Cardiac fibroblast (primary cell): ENCODE measurements at places on chromosomes 12 and 14.

DNA sequence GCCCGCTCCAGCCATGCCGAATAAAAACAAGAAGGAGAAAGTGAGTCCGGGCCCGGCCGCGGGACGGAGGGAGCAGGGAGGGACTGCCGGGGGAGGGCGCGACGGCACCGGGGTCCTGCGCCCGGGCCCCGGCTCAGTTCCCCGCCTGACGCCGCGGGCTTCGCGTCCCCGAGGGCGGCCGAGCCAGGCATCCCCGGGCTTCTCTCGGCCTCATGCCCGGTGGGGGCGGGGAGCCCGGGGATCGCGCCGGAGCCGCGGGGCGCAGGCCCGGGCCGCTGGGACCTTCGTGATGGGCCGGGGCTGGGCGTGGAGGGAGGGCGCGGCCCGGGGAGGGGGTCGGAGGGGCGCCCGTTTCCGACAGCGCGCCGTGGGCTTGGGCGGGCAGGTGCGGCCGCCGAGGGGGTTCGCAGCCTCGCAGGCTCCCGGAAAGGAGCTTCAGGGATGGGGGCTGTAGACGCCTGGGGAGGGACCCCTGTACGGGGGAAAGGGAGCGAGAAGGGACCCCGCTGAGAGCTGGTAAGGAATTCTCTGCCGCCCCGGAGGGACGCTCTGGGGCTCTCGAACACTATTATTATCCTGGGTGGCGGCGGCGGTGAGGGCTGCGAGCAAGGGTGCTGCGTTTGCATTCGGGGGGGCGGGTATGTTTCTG, 496 bp downstream of the PPP2R5C start:
- no peak for DNase-seq

DNA sequence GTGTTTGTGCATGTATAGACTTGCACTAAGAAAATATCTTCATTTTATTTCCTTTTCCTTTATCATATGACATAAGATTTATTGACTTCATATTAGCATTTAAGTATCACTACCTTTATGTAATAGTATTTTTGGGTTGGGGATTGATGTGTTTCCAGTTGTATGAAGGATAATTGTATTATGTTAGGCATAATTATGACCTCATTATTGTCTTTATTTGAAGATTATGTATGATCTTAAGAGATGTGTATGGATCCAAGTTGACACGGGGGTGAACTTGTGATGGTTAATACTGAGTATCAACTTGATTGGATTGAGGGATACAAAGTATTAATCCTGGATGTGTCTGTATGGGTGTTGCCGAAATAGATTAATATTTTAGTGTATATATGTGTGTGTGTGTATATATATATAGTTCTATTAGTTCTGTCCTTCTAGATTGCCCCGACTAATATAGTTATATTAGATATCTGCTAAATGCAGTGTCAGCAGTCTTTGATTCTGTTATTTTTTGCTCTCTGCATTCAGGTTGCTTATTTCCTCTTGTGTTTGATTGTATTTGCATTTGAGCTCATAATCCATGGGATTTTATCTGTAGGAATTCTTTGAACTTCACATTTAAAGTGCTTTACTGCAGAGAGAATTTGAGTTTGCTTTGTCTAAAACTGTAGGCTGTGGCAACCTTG, 211.0 kb downstream of the TMEM117 start:
- DNase-seq: no peak

GRCh38 chr14:79298373-79298772, 912.9 kb downstream of the DIO2 start:
- DNase-seq: no peak

DNA sequence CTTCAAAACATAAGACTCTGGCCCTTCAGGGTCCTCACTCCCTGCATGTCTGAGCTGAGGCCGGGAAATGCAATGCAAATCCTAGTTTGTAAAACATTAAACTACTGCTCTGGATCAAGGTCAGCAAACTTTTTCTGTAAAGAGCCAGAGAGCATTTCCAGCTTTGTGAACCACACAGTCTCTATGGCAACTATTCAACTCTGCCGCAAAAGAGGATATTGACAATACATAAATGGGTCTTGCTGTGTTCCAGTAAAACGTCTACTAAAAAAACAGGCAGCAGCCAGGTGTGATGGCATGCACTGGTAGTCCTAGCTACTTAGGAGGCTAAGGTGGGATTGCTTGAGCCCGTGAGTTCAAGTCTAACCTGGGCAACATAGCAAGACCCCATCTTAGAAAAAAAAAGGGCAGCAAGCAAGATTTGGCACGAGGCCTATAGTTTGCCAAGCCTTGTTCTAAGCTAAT, 22.3 kb downstream of the DDX24 start:
- no peak for DNase-seq

- DNase-seq: peak; percentile 92
These were observed 213.7 kb upstream of the NPAS3 start for GRCh38 chr14:32724867-32725471.

DNA sequence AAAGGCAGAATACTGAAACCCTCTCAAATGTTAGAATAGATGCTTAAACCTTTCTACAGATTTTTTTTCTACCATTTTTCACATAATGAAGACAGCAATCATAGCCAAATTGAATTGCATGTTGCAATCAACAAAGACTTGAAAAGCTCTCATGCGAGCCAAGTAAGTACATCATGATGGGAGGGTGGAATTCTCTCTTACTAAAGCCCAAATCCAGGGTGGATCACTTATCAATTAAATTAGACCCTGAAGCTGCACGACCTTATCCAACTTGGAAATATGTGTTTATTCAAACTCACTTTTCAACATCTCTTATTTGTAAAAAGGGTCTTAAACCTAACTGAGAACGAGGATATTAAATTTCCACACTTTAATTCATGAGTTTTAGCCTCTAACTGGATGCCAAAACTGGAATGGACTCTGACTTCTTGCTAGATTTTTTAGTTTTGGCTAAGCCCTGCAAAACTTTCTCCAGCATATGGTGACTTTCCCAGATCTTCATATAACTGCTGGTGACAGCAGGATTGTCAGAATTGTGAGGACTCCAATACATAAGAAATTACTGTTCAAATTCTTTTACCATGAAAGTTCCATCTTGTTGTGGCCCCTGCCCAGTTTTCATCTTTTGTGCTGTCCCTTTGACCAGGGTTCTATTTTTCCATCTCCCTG, 53.6 kb downstream of the HECTD4 start:
- no peak for DNase-seq

GRCh38 chr14:55938249-55938791, 179.9 kb upstream of the PELI2 start:
- peak; percentile 10 for DNase-seq
